ENCODE measurements at places on chromosomes 13 and 19.

GRCh38 chr19:19371059-19371458 is 34.4 kb upstream of the GATAD2A start:
- DNase-seq, result peak; percentile 69

DNA sequence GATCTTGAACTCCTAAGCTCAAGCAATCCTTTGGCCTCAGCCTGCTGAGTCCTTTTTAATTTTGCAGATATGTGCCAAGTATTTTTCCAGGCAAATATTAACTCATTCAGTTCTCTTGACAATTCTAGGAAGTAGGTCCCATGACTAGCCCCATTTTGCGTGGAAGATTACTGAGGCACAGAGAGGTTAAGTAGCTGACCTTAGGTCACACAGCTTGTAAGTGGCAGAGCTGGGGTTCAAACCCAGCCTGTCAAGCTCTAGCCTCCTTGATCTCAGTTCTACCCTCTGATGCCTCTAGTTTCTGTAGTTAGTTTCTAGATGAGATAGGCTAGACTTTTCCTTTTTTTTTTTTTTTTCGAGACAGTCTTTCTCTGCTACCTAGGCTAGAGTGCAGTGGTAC is 18.1 kb downstream of the CYP4F22 start:
- no peak for DNase-seq

DNA sequence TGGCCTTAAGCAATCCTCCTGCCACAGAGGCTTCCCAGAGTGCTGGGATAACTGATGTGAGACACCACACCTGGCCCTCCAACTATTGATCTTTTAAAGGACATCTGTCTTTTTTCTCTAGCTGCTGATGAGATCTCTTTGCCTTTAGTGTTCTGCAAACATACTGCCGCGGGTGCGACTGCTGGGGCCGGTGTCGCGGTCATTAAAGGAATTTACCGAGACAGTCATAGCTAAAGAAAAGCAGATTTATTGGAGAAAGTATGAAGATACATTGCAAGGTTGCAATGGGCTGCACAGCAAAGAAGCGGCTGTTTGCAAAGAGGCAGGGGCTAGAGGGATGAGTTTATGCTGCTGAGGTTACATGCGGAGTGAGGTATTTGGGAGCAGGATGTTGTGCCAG is 31.2 kb upstream of the LRRC4B start:
- no peak for DNase-seq

DNA sequence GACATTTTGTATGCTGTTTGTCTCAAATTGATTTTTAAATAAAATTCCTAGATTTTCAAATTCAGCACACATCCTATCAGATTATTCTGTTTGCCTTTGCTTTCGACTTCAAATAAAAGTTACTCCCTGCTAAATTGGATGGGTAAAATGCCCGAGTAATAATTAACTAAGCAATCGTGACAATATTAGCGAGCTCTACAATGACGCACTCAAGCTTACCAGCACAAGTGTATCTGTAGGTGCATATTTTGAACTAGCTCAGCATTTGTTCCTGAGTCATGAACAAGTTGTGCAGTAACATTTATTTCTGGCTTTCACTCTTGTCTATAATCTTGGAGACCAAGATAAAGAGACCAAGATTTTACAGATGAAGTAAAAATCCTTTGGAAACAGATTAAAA is 113.4 kb downstream of the UBL3 start:
- DNase-seq, result no peak

GRCh38 chr19:18781885-18782527 is 9.1 kb downstream of the COMP start:
- no peak for DNase-seq

DNA sequence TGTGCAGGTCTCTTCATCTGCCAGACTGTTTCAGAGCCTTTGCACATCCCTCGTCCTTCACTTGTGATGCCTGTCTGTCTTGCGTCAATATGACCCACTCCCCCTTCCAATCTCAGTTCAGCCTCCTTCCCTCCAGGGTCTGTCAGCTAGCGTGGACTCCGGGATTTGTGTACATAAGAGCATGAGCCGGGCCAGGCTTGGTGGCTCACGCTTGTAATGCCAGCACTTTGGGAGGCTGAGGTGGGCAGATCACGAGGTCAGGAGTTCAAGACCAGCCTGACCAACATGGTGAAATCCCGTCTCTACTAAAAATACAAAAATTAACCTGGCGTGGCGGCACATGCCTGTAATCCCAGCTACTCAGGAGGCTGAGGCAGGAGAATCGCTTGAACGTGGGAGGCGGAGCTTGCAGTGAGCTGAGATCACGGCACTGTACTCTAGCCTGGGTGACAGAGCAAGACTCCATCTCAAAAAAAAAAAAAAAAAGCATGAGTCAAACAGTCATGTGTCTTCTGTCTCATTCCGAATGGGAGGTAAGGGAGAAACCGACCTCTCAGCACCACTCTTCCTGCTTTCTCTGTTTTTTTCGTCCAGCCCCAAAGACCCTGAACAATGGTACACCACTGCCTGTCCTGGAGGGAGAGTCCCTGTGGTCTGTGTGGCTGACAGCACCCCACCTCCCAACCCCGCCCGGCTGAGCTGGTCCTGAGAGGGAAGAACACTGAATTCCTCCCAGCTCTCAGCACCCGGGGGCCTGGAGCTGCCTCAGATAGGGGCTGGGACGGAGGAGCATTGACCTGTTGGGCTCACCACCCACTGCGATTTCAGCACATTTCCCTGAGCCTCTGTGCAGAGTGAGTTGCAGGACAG is 2.4 kb upstream of the SIGLEC9 start:
- no peak for DNase-seq

GRCh38 chr13:111589321-111589720 is 268.9 kb downstream of the TEX29 start:
- DNase-seq, result no peak

DNA sequence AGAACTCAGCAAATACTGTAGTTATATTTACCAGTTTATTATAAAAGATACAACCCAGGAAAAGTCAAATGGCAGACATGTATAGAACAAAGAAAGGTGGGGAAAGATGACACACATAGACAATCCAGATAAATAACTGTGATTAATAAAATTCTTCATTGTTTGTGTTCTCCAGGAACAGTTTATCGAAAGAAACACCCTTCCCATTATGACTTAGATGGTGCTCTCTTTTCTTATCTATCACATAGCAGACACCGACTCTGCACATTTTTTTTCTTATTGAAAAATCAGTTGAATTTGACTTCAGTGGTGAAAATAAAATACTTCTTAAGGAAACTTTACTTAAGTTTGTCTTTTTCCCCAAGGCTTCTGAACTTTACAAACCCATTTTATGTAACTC is 6.2 kb downstream of the ZNF708 start:
- DNase-seq, result no peak

GRCh38 chr13:108690726-108691125 is 61.3 kb downstream of the MYO16 start:
- DNase-seq, result no peak

- no peak for DNase-seq
Measured at GRCh38 chr19:17824339-17824738, 3.0 kb upstream of the INSL3 start.

- no peak for DNase-seq
Measured at GRCh38 chr13:111874981-111875380, 192.0 kb upstream of the SOX1 start.

GRCh38 chr19:29858000-29858596 is 46.3 kb downstream of the CCNE1 start:
- no peak for DNase-seq

- DNase-seq, result no peak
Measured at GRCh38 chr13:113901231-113901630, 37.4 kb upstream of the GAS6 start.

GRCh38 chr13:54705738-54706137 is 1677.1 kb downstream of the OLFM4 start:
- DNase-seq, result no peak

GRCh38 chr19:49890349-49891311 is 6.1 kb downstream of the IL4I1 start:
- no peak for DNase-seq

- DNase-seq, result no peak
Measured at GRCh38 chr19:7979559-7979958, 25.9 kb downstream of the ELAVL1 start.

GRCh38 chr13:50377726-50378270 is 362.6 kb downstream of the KCNRG start:
- no peak for DNase-seq

GRCh38 chr19:1526979-1527649 is 3.2 kb downstream of the PLK5 start:
- DNase-seq, result no peak

GRCh38 chr19:35666251-35666913 is at the start of gene UPK1A:
Gene UPK1A, plus strand, starts transcription at chr19:35666517. Its CDS starts 296 bp downstream, at chr19:35666813.
- no peak for DNase-seq

- no peak for DNase-seq
Measured at GRCh38 chr13:111401151-111401550, 80.7 kb downstream of the TEX29 start.

- DNase-seq, result no peak
Measured at GRCh38 chr13:50401049-50401505, 385.8 kb downstream of the KCNRG start.

- DNase-seq, result no peak
Measured at GRCh38 chr13:103255587-103256301, 189.5 kb upstream of the SLC10A2 start.

- no peak for DNase-seq
Measured at GRCh38 chr13:48161530-48162179, 66.8 kb upstream of the MED4 start.

DNA sequence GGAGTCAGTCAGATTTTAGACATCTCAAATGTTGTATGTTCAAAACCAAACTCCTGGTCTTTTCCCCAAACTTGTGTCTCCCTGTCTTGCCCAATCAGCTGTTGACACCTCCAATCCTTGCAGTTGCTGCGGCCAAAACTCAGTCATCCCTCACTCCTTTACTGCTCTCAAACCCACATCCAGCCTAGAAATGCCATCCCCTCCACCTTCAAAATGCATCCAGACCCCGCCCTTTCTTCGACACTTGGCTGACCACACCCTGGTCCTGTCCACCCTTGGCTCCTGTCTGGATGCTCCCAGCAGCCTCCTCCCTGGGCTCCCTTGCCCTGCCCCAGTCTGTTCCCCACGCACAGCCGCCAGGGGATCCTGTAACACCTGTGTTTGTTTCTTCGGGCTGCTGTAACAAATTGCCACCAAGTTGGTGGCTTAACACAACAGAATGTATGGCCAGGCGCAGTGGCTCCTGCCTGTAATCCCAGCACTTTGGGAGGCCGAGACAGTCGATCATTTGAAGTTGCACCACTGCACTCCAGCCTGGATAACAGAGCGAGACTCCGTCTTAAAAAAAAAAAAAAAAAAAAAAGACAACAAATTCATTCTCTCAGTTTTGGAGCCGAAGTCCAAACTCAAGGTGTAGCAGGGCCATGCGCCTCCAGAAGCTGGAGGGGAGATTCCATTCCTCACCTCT is 11.7 kb downstream of the PLD3 start:
- DNase-seq, result no peak

DNA sequence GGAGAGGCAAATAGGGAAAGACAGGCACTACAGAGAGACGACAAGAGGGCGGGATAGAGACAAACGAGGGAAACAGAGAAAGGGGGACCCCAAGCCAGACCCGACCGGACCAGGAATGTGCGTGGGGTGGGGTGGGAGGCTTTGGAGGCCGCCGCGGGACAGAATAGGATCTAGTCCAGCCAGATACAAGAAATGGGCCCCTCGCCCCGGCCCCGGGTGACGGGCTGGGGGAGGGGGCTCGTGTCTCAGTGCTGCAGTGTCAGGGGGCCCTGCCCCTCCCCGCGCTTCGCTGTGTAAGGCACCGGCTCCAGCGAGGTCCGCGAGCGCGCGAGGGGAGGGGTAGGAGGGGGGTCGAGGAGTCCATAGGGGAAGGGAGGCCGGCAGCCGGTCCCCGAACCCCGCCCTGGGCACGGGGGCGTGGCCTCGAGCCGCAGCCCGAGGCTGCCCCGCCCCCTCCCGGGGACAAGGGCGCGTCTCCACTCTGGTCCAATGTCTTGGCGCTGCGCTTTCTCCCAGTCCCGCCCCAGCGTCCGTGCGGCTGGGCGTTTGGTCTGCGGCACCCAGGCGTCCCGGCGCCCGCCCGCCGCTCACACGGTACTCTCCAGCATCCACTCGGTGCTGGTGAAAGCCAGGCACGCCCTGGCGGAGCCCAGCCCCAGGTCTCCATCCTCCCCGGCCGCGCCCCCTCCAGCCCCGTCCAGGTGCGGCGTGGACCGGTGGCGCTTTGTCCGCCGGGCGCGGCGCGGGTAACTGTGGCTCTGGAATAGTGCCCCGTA is 11.0 kb downstream of the IFNL1 start:
- DNase-seq, result no peak

GRCh38 chr19:42088471-42089190 is 12.7 kb downstream of the ZNF574 start:
- no peak for DNase-seq

GRCh38 chr19:31591258-31591657 is 242.0 kb upstream of the TSHZ3 start:
- no peak for DNase-seq

- peak; percentile 80 for DNase-seq
Measured at GRCh38 chr19:34676697-34677385, at the start of gene SCGB2B2. Gene SCGB2B2, minus strand, starts transcription at chr19:34677159. Its CDS starts 82,596 bp downstream, at chr19:34594563.

- DNase-seq, result no peak
Measured at GRCh38 chr13:60318186-60318585, 78.8 kb upstream of the TDRD3 start.

- DNase-seq, result no peak
Measured at GRCh38 chr13:72437458-72437857, 290.0 kb downstream of the MZT1 start.

GRCh38 chr13:51034906-51035305 is 76.2 kb downstream of the C13orf42 start:
- no peak for DNase-seq

GRCh38 chr19:37979547-37980082 is 72.6 kb downstream of the SIPA1L3 start:
- DNase-seq, result no peak

DNA sequence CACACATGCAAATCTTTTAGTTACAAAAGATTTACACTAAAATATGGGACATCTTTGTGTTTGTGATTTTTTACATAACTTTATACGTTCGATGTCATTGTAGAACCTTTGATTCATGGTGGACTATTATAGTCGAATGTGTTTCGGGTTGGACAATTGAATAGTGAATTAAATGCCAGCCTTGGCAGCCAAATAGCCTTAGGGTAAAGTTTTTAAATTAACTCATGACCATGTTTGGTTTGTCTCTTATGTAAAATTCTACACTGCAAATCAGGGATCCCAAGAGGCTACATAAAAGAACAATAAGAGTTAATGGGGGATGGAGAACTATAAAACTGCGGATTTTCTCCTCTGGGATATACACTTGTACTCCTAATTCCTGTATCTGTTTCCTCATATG is 1735.6 kb upstream of the SPRY2 start:
- no peak for DNase-seq

DNA sequence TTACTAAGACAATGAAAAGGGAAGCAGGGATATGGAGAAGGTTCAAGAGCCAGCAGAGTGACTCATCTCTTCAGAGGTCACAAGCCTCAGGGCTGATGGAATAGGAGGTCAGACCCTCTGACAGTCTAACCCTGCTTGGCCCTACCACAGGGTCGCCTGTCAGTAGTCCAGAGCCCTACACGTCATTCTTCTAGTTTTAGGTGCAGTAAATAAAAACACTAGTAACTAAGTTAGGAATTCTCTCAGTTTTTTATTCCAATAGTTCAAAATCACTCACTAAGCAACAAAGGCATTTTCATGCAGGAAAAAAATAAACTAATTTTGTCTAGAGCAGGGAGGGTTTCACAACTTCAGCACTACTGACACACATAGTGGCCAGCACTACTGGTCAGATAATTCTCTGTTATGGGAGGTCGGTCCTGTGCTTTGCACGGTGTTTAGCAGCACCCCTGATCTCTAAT is 27.2 kb downstream of the FOXO1 start:
- DNase-seq, result no peak

GRCh38 chr19:45978156-45978555 is 4.5 kb upstream of the NOVA2 start:
- no peak for DNase-seq
